ENCODE measurements at places on chromosomes 6 and 20.
A peak's percentile ranks its signal among the peaks of the same experiment; 100 is the strongest.

- peak; percentile 15 for DNase-seq
Measured at GRCh38 chr20:52895235-52895634, 76.9 kb upstream of the TSHZ2 start.

GRCh38 chr20:21125072-21125848 lies 622 bp upstream of the KIZ start:
- DNase-seq: no peak

GRCh38 chr6:75402296-75402695 lies 91.3 kb downstream of the FILIP1 start:
- DNase-seq: no peak

DNA sequence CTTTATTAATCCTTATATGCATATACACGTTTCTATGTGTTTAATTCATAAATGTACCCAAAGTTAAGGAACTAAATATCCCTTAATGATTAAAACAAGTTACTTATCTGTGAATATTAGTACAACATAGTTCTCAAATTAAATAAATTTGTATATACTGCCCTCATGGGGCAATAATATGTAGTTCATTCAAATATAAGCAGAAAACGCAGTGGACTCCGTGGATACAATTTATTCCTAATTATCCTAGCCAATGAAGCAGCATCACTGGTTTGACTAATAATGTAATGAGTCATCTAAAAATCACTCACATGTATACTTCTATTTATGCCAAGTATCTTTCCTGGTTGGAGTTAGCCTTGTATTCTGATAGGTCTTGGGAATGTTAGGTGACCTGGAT lies 111.6 kb downstream of the TBC1D32 start:
- DNase-seq: no peak

GRCh38 chr20:36854348-36855240 lies 21.3 kb upstream of the TLDC2 start:
- no peak for DNase-seq
